ENCODE measurements at places on chromosomes 11 and 22. TPM values are rescaled to one million over a fixed set of nuclear protein-coding genes. Genes with fewer than 3 reads are reported as not detected.

OR8G5 gene
- 0.41 TPM for total RNA-seq

DNA sequence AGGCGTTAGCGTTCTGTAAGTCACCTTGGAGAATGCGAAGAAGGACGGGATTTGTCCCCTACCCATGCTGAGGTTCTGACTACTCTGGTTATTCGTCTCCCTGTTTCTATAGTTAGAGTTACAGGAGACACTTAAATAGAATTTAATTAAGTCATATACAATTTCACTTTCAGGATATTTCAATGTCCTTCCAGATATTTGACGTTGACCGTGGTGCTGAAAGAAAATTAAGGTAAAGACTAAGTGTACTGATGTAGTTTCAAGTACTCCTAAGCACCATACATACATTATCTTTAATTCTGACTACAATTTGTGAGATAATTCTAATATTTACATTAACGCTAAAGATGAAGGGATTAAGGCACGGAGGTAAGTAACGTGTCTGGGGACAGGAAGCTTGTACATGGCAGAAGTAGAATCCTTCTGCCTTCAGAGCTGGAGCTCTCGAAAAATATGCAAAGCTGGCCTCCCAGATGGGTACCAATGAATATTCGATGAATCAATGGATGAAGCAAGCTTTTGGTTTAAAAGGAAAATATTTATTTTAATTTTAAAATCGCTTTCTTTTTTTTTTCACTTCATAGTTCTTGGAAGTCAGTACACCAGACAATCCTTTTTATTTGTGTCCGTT lies 539 bp upstream of the SLC36A4 start:
- H3K4me3 ChIP-seq: peak overlapping the region; percentile 82
- H3K27me3 ChIP-seq: no peaks in the 10 kb centered on the region
- H3K36me3 ChIP-seq: no peaks in the 10 kb centered on the region
- no peak for DNase-seq

C11orf54 gene
- 33.3 TPM for total RNA-seq

DNA sequence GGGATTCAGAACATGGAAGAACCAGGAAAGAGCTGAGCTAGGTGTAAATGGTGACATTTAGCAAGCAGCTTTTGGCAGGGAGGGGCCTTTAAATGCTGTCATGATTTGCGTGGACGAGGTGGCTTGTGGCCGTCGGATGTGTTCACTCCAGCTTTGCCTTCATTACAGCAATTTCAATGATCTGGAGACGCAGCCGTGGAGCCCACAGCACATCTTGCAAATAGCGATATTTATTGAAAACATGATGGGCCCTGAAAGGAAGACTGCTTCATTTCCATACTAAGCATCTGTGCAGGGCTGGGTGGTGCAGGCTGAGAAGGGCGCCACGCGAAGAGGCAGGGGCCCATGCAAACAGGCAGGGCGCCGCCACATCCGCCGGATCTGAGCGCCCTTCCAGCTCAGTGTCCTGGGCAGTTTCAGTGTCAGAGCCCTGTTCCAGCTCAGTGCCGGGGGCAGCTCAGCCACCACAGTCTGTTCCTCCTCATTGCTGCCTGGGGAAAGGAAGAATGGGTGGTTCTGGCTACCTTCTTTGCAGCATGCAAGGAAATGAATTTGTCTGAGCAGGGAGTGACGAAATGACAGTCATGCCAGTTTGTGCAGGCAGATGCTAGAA lies 111.1 kb upstream of the TTC12 start:
- H3K4me1 ChIP-seq: no peaks in the 10 kb centered on the region
- H3K27ac ChIP-seq: no peak overlapping the region
- H3K27me3 ChIP-seq: no peaks in the 10 kb centered on the region
- no peaks in the 10 kb centered on the region for H3K36me3 ChIP-seq
- no peak for DNase-seq

DNA sequence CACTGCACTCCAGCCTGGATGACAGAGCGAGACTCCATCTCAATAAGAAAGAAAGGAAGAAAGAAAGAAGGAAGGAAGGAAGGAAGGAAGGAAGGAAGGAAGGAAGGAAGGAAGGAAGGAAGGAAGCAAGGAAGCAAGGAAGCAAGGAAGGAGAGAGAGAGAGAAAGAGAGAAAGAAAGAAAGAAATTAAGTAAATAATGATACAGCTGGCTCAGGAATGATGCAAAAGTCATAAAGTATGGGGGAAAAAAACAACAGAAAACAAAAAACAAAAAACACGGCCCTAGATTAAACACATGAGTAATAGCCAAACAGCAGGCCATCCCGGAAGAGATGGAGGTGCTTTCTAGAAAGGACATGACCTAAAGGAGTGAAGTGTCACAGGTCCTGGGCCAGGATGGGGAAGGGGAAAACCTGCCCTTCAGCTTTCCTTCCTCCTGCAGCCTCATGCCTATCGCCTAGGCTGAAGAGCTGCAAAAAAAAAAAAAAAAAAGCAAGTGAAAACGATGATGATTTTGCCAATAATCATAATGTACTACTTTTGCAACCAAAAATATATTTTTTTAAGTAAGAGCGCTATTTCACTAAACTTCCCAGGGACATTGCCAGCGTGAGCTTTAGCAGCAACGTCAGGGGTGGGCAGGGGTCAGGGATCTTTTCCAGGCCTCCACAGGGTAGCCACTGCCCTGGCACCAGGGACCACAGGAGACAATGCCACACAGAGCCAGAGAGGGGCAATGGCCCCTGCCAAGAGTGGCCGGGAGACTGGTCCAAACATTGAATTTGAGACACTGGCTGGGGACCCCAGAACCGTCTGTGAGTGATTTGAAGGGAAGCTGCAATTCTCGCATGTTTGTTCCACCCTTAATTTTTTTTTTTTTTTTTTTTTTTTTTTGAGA lies 28.2 kb upstream of the TMPRSS4 start:
- DNase-seq: no peak
- H3K36me3 ChIP-seq: no peaks in the 10 kb centered on the region
- H3K27ac ChIP-seq: no peak overlapping the region

- no peaks in the 10 kb centered on the region for H3K36me3 ChIP-seq
- H3K4me3 ChIP-seq: no peak overlapping the region
- no peaks in the 10 kb centered on the region for H3K4me1 ChIP-seq
- no peak overlapping the region for H3K27ac ChIP-seq
Measured at GRCh38 chr22:36856121-36856791, 4.5 kb upstream of the NCF4 start.

INS gene
- total RNA-seq: not detected

OSBP2 gene
- total RNA-seq: 4.5 TPM

DNA sequence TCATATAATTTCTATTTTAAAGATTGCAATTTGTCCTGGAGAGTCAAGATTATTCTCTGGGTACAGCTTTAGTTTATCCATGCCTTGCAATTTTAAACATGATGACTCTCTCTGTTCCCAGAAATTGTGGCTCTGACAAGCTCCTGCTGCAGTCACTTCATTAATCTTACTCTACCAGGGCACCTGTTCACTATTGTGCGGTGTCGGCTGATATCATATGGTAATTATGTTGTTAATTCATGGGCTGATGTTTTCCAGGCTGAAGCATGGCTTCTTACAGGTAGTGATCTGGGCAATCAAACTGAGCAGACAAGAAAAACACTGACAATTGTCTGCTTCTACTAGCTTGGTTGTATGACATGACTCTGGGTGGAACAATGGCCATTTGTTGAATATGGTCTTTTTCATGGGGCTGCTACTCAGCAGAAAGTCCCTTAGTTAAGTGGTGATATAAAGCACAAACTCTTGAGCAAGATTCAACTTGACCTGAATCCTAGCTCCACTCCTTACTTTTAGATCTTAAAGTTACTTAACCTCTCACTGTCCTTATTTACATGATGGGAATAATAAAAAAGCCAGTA lies 230.7 kb downstream of the FAT3 start:
- H3K4me1 ChIP-seq: no peaks in the 10 kb centered on the region
- no peaks in the 10 kb centered on the region for H3K36me3 ChIP-seq
- no peak for DNase-seq
- H3K4me3 ChIP-seq: no peak overlapping the region

DNA sequence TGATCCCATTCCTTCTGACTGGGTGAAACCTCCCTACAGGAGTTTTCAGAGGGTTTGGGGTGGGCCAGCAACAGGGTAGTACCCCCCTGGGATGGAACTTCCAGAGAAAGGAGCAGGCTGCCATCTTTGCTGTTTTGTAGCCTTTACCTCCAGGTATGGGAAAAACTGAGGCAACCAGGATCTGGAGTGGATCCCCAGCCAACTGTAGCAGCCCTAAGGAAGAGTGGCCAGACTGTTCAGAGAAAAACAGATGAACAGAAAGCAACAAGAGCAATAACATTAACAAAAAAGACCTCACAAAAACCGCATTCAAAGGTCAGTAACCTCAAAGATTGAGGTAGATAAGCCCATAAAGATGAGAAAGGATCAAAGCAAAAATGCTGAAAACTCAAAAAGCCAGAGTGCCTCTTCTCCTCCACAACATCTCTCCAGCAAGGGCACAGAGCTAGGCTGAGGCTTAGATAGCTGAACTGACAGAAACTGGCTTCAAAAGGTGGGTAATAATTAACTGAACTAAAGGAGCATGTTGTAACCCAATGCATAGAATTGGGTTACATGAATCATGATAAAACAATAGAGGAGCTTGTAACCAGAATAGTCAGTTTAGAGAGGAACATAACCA lies 1288.6 kb upstream of the CNTN5 start:
- H3K4me3 ChIP-seq: no peak overlapping the region
- no peak for DNase-seq
- no peak overlapping the region for H3K27ac ChIP-seq
- H3K4me1 ChIP-seq: no peaks in the 10 kb centered on the region
- H3K36me3 ChIP-seq: no peaks in the 10 kb centered on the region

DNA sequence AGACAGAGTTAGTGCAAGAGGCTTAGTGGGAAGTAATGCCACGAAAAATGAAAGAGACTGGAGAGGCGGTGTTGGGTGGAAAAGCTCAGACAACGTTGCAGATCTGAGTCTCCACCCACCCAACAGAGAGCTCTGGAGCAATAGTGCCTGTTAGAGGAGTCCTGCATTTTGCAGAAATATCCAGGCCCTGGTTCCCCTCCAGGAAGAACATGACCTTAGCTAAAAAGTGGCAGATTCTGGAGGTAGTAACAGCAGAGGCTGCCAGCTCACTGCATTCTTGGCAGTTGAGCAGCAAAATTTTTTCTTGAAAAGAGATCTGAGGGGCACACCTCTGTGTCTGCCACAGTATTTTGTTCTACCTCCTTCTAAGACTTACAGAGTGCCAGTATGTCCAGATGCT lies 27.7 kb upstream of the BIRC3 start:
- H3K4me3 ChIP-seq: no peak overlapping the region
- no peak overlapping the region for H3K27ac ChIP-seq
- DNase-seq: no peak
- no peaks in the 10 kb centered on the region for H3K36me3 ChIP-seq
- no peaks in the 10 kb centered on the region for H3K27me3 ChIP-seq
- peaks cover 16% of the 10 kb centered on the region for H3K4me1 ChIP-seq

GRCh38 chr22:19579115-19579811 lies 55.1 kb upstream of the CLDN5 start:
- no peaks in the 10 kb centered on the region for H3K4me1 ChIP-seq
- DNase-seq: no peak
- H3K27ac ChIP-seq: no peak overlapping the region
